CD14-positive monocyte (primary cell): ENCODE measurements at places on chromosomes 12 and 14. TPM values are rescaled to one million over a fixed set of nuclear protein-coding genes. Genes with fewer than 3 reads are reported as not detected.
A peak's percentile ranks its signal among the peaks of the same experiment; 100 is the strongest.

DNA sequence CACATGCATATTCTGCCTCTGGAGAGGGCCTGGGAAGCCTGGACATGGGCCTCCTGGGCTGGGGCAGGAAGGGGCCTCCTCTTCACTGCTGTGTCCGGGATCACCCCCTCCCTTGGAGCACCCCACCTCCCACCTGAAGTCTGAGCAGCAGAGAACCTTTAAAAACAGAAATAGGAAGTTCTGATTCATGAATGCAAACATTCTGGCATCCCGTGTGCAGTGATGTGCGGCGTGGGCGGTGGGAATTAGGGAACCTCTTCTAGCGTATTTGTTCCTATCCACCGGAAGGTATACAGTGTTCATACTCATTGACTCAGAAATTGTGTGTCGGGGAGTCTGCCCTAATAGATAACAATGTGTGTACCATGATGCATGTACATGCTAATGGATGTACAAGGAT, 46.2 kb downstream of the C14orf132 start:
- DNase-seq = no peak

- DNase-seq = no peak
These were observed 15.8 kb downstream of the CYP46A1 start for GRCh38 chr14:99699861-99700260.

DNA sequence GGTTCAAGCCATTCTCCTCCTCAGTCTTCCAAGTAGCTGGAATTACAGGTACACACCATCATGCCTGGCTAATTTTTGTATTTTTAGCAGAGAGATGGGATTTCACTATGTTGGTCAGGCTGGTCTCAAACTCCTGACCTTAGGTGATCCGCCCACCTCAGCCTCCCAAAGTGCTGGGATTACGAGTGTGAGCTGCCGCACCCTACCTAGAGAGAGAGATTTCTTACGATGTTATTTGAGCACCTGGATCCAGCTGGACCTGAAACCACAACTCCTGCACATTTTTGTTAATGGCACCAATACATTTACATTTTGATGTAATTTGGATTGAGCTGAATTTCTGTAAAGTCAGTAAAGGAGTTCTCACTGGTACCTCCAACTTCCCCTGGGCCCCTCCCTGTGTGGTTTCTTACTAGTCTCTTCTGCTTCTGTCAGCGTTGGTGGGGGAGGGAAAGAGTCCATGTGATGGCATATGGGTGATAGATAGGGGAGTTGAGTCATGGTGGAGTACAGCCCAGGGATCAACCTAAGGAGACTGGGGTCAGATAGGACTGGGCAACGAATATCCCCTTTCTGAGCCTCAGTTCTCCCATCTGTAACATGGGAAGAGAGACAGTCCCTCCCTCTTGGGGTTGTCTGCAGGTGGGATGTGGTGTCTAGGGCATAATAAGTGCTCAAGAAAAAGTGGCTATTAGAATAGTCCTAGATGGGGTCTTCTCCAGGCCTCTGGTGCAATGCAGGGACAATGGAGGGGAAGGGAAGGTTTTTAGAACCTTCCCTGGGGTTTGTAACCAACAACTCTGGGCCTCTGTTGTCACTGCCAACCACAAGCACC, 83.3 kb upstream of the MED13L start:
- peak; percentile 86 for DNase-seq

- no peak for DNase-seq
These were observed 117.6 kb downstream of the CRADD start for GRCh38 chr12:93794738-93795137.

DNA sequence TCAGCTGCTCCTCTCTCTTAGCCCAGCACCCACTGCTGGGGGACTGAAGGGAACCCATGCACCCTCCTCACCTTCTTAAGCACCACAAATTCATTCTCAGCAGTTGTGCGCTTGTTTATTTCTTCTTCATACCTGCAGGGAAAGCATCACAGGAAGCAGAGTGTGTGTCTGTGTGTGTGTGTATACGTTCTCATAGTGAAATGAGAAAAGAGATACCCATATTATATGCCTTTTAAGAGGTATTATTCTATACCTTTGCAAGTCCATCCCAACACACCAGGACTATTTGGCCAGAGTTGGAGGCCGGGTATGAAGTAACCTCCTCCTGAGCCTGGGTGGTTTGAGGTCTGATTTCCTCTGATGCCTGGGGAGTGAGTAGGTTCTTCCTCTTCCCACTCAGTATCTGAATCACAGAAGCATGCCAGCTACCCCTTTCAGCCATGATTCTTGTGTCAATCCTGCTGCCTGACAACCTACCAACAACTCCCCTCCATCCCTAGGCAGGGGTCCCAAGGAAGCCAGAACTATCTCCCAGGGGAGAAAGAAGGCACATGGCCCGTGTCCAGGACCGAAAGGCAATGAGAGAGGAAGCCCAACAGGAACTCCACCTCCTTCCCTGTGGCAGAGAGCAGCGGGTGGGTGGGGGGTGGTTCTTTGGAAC, 3.0 kb downstream of the KRT73 start:
- no peak for DNase-seq

DNA sequence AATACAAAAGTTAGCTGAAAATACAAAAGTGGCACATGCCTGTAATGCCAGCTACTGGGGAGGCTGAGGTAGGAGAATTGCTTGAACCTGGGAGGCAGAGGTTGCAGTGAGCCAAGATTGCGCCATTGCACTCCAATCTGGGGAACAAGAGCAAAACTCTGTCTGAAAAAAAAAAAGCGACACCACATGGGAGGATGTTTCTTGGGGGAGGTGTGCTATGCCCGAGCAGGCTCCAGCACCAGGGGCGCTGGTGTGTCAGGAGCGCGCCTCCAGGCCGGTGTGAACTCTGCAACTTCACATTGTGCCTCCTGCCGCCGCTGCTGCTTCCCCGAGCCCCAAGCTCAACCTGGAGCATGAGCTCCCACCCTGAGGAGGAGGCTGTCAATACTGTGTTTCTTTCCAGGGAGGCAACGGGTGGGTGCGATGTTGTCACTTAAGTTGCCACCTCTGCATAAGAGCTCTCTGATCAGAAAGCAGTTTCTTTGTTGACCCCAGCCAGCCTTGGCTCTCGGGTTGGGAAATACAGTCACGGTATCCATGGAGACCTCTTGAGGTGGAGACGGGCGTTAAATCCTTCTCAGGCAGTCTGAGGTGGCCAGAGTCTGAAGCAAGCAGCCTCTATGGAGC, 18.9 kb downstream of the DEGS2 start:
- no peak for DNase-seq

GRCh38 chr14:69586404-69586803, 11.7 kb upstream of the CCDC177 start:
- no peak for DNase-seq

DNA sequence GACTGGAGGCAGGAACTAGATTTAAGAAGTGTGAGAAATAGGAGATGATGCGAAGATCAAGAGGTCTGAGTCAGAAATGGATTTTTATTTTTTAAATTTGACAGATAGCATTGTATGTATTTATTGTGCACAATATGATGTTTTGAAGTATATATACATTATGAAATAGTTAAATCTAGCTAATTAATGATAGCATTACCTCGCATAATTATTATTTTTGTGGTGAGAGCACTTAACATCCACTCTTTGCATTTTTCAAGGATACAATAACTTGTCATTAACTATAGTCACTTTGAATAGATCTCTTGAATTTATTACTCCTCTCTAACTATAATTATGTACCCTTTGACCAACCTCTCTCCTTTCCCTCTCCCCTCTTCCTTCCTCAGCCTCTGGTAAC, 3.7 kb downstream of the SMOC1 start:
- no peak for DNase-seq

GRCh38 chr12:28507867-28508266, 317.6 kb downstream of the CCDC91 start:
- no peak for DNase-seq

- DNase-seq = no peak
These were observed 91.0 kb upstream of the EEA1 start for GRCh38 chr12:93019975-93020630.

GRCh38 chr14:98070536-98070935, 1201.5 kb downstream of the BCL11B start:
- DNase-seq = no peak

DNA sequence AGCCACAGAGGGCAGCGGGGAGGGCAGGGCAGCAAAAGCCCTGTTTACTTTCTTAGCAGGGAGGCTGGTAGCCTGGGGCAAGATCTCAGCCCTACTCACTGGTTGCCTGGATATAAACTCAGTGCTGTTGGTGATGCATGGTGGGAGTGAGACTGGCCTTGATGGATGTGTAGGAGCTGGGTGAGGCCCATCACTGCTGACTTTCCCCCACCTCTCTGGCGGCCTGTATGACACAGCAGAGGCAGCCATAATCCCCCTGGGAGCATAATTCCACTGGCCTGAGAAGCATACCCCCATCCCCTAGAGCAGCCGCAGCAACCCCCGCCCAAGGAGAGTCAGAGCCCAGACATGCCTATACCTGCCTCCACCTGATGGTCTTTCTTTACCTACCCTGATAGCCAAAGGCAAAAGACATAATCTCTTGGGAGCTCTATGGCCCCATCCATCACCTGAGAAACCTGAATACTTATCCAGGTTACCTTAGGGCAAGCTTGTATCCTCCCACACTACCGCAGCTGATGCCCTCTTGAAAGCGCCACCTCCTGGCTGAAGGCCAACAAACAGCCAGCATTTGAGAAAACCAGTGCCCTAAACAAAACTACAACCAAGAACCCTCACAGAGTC, 59.3 kb downstream of the DNAI7 start:
- DNase-seq = no peak

GRCh38 chr12:106010741-106011140, 128.0 kb downstream of the NUAK1 start:
- DNase-seq = no peak

DNA sequence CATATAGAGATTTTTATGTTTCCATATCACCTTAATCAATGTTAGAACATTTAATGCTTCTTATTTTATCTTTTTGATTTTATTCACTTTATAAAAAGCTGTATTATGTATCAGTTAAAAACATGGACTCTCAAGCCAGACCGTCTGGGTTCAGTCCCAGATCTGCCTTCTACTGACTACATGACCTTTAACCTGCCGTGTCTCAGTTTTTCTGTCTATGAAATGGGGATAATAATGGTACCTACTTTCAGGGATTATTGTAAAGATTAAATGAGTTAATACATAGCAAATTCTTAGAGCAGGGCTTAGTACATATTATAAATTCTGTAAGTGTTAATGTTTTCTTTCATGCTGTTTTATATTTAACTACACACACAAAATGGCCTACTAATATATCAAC, 50.4 kb downstream of the STAB2 start:
- DNase-seq = no peak

DNA sequence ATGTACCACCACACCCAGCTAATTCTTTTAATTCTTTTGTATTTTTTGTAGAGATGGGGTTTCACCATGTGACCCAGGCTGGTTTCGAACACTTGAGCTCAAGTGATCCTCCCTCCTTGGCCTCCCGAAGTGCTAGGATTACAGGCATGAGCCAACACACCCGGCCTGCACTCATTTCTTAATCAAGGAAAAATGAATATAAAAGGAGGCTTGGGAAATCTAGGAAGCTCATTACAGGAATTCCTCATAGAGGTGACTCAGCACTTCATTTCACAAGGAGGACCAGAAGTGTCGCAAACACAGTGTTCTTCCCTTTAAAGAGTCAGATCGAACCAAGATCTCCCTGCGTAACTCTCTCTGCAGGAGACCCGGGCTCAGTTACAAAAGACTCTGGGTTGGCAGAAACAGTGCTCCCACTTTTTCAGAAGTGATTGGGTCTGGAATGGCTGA, 30.3 kb downstream of the NFKBIA start:
- peak; percentile 98 for DNase-seq

DNA sequence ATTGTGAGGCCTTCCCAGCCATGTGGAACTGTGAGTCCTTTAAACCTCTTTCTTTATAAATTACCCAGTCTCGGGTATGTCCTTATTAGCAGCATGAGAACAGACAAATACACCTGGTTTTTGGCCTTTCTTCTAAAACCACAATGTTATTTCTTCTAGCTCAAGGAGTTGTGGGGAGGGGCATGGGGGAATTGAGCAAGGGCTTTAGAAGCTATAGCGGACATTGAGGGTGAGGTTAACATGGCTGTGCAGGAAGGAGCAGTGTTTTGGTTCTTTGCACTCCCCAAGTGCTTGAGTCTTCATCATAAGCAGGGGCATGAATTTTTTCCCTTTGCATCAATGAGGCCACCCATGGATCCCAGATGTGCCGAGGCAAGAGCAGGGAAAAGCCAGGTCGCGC, 86.8 kb downstream of the SPRING1 start:
- DNase-seq = no peak

DNA sequence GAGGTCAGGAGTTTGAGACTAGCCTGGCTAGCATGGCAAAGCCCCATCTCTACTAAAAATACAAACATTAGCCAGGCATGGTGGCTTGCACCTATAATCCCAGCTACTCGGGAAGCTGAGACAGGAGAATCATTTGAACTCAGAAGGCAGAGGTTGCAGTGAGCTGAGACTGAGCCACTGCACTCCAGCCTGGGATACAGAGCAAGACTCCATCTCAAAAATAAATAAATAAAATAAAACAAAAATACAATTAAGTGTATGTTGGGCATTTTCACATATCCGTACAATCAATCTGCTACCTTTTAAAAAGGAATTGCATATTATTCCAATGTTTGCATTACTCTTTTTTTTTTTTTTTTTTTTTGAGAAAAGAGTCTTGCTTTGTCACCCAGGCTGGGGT, 47.7 kb upstream of the HECTD1 start:
- DNase-seq = no peak

GRCh38 chr14:63713764-63714163, 14.1 kb downstream of the SGPP1 start:
- DNase-seq = no peak

The FKBP3 gene
- polyA plus RNA-seq = 42.5 TPM

The STAC3 gene
- 7.0 TPM for polyA plus RNA-seq

The TAS2R8 gene
- polyA plus RNA-seq = not detected in 2 replicates

The CTSG gene
- 0.40 TPM for polyA plus RNA-seq

The GOLGA3 gene
- 2.4 TPM for polyA plus RNA-seq

The USP30 gene
- polyA plus RNA-seq = 8.2 TPM

The KCNMB4 gene
- 0.23 TPM for polyA plus RNA-seq

The PHLDA1 gene
- polyA plus RNA-seq = 1.1 TPM
